ENCODE measurements at places on chromosomes 4 and X. TPM values are rescaled to one million over a fixed set of nuclear protein-coding genes. Genes with fewer than 3 reads are reported as not detected.

ERCC6L gene
- 11.0 TPM for total RNA-seq

DNA sequence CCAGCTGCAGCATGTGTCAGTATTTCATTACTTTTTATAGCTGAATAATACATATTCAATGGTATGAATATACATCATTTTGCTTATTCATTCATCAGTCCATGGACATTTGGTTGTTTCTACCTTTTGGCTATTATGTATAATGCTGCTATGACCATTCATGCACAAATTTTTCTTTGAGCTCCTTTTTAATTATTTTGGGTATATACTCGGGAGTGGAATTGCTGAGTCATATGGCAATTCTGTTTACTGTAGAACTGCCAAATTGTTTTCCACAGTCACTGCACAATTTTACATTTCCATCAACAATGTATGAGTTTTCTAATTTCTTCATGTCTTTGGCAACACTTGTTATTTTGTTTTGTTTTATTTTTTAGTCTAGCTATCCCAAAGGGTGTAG lies 405.9 kb upstream of the PITX2 start:
- no peak overlapping the region for H3K4me3 ChIP-seq
- H3K36me3 ChIP-seq = no peaks in the 10 kb centered on the region
- no peak for DNase-seq
- H3K27ac ChIP-seq = no peak overlapping the region

ZFP42 gene
- total RNA-seq = not detected

GRCh38 chrX:121231566-121232358 lies 184.4 kb downstream of the GLUD2 start:
- H3K4me3 ChIP-seq = no peak overlapping the region
- no peak overlapping the region for H3K27ac ChIP-seq
- no peaks in the 10 kb centered on the region for H3K4me1 ChIP-seq
- no peak for DNase-seq
- H3K36me3 ChIP-seq = no peaks in the 10 kb centered on the region

DNA sequence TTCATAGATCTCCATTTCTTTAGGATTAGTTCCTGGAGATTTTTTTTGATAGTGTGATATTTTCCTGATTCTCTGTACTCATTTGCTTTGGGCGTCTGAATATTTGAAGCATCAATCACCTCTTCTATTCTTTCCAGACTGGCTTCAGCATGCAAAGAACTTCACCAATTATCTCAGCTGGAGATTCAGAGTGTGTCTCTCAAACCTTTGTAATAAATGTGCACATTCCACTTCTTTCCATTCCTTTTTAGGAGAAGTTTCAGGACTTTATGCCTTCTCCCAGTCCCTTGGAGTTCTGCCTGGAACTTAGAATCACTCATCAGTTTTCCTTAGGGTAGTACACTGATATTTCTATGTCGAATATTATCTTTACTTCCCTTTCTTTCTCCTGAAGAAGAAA lies 334.8 kb downstream of the TEX13C start:
- no peak for DNase-seq
- no peak overlapping the region for H3K4me3 ChIP-seq
- H3K36me3 ChIP-seq = no peaks in the 10 kb centered on the region
- H3K27ac ChIP-seq = no peak overlapping the region
- no peaks in the 10 kb centered on the region for H3K4me1 ChIP-seq
- no peaks in the 10 kb centered on the region for H3K27me3 ChIP-seq

DNA sequence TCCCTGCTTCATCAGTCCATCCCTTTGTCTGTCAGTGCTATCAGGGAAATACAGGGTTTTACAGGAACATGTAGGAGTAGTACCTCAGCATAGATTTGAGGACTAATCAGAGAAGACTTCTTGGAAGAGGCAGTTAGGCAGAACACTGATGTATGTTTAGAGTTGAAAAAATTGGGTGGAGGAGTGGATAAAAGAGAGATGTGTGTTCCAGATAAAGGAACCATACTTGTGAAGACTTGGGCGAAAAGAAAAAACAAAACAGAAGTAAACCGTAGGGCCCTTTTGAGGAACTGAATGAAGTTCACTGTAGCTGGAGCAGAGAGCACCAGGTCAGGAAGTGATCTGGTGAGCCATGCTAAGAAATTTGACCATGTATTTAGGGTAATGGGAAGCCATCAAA lies 32.3 kb downstream of the AFF1 start:
- peaks cover 5% of the 10 kb centered on the region for H3K36me3 ChIP-seq
- no peaks in the 10 kb centered on the region for H3K27me3 ChIP-seq
- H3K27ac ChIP-seq = no peak overlapping the region
- H3K4me1 ChIP-seq = peaks cover 23% of the 10 kb centered on the region

ADGRG2 gene
- 0.09 TPM for total RNA-seq

DNA sequence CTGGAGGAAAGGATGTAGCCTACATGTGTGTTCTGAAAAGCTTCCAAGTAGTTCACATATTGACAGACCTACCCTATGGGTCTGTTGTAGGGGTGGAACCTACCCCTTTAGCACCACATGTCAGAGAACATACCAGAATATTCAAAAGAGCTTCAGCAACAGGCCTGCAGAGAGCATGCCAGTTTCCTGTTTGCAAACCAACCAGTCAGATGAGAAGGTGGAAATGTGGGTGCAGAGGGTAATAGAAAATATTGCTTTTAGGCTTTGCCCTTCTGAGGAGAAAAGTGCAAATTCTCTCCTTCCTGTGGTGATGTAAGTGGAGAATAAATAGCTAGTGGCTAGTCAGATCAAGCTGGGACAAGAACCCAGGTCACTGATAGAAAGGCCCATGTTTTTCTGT lies 16.4 kb downstream of the INTS6L start:
- H3K36me3 ChIP-seq = no peaks in the 10 kb centered on the region
- H3K4me3 ChIP-seq = no peak overlapping the region
- peaks cover 1% of the 10 kb centered on the region for H3K4me1 ChIP-seq
- no peak overlapping the region for H3K27ac ChIP-seq
- H3K27me3 ChIP-seq = no peaks in the 10 kb centered on the region

ZFYVE28 gene
- total RNA-seq = 2.4 TPM

- H3K27me3 ChIP-seq = no peaks in the 10 kb centered on the region
- no peak overlapping the region for H3K27ac ChIP-seq
- no peak overlapping the region for H3K4me3 ChIP-seq
These were observed 70.2 kb upstream of the MAOA start for GRCh38 chrX:43585922-43586321.

- no peaks in the 10 kb centered on the region for H3K27me3 ChIP-seq
- H3K36me3 ChIP-seq = no peaks in the 10 kb centered on the region
- no peak for DNase-seq
- no peak overlapping the region for H3K27ac ChIP-seq
These were observed 276.0 kb downstream of the KLHL13 start for GRCh38 chrX:117840645-117841044.
